Stimulated activated CD8-positive, alpha-beta memory T cell treated with anti-CD3 and anti-CD28 coated beads, Interleukin-2, amount 100 ng/mL, for 1 hour (primary cell): ENCODE measurements at places on chromosomes 2 and 18.
A peak's percentile ranks its signal among the peaks of the same experiment; 100 is the strongest.

DNA sequence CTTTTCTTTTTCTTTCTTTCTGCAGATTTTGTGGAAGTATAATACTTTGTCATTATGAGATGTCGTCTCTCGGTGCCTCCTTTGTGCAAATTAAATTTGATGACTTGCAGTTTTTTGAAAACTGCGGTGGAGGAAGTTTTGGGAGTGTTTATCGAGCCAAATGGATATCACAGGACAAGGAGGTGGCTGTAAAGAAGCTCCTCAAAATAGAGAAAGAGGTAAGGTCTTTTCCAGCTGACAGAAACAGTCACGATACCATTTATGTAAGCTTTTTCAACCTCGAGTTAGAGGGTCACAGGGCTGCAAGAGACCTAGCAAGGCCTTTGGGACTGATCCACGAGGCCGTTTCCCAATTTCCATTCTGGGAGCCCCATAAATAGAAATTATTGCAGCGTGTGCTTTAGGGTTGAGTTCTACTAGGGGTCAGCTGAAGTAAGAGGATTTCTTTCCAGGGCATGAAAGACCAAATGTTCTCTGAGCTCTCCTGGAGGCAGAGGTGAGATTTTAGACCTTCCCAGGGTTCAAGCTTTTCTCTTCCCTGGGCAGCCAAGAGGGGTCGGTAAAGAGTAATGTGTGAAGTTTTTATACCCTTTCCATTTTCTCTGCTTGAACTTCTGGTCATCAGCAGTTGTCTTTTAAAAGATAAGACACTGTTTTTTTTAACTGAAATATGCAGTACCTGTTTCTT lies 15.5 kb downstream of the MAP3K20 start:
- no peak for DNase-seq

- no peak for DNase-seq
Measured at GRCh38 chr2:129744649-129745048, 234.8 kb upstream of the RAB6C start.

- DNase-seq: no peak
Measured at GRCh38 chr2:135844301-135844895, 7.4 kb upstream of the LCT start.

GRCh38 chr2:135258193-135258592 lies 206.1 kb downstream of the RAB3GAP1 start:
- DNase-seq: no peak

DNA sequence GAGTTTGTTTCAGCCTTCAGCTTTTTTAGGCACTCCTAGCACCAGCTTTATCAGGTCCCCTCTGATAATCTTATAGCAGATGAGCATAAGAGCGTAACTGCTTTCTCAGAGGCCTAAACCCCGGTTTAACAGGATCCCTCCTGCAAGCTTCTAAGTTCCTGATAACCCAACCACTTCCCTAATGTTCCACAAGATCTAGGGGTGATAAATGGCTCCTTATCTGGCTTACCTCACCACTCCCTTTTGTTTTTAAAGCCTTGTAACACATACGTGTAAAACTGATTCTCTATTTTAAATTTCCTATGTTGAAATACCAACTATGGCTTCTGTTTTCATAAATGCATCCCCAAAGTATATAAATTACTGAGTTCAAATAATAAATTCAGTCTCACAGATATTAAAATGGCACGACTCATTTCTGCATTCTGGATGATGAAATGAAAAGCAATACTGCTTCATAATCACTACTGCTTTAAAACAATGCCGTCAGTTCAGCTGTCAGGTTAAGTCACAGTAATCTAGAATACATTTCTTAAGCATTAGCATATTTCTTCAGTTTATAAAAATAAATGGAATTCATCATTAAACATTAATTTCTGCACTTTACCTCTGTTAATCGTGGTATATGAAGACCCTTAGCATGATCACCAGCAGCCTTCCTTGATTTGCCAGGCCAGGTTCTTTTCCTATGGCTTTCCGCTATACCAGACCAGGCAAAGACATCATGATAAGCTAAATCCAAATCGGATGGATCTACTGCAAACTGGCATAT lies 126.3 kb downstream of the C2orf74 start:
- no peak for DNase-seq

DNA sequence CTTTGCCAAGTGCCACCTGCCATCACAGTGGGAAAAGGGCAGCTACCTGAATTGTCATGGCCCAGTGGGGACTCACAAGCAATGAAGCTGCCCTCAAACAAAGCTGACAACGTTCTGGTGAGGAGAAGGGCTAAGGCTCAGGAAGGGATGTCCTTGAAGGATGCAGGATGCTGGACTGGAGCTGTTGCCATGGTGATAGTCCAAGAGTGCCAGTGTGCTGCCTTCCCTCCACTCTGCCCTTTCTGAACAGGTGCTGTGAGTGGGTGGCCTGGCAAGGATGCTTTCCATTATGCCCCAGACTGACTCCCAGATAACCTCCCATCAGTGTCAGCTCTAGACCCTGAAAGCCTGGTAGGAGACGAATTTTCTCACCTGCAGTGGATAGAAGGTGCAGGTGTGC lies 137.8 kb upstream of the GYPC start:
- DNase-seq: no peak

DNA sequence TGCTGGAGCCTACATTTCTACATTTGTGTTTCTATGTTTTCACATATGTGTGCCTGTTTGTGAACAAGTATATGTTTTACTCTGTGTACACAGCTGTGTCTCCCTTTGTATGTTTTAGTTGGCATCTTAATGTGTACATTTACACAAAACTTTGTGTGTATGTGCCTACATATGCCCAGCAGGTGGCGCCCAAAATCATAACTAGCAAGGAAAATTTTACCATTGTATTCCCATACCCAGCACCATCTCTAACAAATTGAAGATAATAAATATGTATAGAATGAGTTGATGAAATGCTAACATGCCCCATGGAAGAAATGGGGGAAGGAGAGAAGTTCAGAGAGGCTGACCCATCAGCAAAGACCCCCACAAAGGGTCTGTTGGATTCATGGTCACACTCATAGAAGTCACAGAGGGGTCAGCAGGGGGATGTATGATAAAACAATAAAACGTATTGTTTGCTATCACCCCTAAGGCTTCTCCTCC lies 48.1 kb downstream of the PKDCC start:
- peak; percentile 50 for DNase-seq

GRCh38 chr2:96386470-96386869 lies 50.9 kb downstream of the NCAPH start:
- DNase-seq: no peak

DNA sequence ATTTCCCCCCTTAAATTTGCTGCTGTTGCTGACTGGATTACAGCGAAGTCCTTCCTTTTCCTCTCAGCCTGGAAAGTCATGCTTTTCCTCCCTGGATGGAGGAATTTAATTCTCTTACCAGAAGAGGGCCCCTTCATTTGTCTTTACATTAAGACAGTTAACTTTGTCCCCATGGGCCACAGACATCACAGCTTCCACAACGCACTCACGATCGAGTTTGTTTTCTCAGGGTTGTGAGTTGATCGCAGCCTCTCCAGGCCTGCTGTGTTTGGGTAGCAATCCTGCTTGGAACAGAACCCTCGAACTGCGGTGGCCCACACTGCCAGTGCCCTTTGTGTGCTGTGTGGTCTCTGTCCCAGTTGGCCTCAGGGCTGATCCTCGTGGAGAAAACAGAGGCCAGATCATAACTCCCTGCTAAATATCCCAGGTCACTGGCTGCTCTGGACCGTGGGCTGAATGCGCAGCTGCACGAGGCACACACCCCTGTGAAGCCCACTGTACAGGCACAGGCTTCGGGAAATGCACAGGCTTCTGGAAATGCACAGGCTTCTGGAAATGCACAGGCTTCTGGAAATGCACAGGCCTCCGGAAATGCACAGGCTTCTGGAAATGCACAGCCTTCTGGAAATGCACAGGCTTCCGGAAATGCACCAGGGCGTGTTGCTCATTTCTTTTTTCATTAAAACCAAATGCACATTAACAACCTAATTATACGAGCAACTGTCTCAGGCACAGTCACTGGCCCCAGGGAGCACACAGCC lies 2.2 kb upstream of the PDIA6 start:
- no peak for DNase-seq

GRCh38 chr2:45283764-45284620 lies 274.7 kb upstream of the SIX2 start:
- no peak for DNase-seq

DNA sequence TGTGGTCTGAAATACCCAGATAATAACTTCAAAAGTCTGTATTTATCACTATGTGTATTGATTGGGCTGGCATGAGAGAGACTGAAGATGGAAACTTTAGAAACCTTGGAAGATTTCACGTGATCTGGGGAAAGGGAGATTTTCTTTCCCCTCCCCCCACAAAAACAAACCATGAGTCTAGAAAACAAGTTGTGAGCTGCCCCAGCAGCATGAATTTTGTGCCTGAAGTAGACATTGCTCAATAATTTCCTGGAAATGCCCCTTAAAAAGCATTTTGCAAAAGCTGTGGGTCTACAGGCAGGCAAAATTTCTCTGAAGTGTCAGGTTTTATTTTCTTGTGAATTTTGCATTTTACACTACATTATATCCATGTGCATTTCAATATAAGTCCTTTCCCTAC lies 101.8 kb downstream of the ETAA1 start:
- DNase-seq: no peak

- no peak for DNase-seq
Measured at GRCh38 chr2:210443527-210443926, 33.0 kb downstream of the LANCL1 start.

DNA sequence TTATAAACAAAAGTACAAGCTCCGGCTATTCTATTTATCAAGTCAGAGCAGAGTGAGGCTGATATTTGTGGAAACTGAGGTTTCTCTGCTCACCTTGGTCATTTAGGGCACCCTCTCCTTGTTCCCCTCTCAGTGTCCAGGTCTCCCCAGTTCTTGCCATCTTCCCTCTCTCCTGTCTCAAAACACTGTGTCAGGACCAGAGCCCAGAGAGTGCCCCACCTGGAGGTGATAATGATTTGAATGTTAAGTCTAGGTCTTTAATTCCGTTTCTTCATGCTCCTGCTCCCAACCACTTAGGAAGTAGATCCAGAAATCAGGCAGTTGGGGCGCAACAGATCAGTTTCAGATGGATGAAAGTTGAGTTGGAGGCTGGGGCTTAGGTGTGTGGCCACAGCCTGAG lies 9.2 kb upstream of the ADCY3 start:
- DNase-seq: no peak

DNA sequence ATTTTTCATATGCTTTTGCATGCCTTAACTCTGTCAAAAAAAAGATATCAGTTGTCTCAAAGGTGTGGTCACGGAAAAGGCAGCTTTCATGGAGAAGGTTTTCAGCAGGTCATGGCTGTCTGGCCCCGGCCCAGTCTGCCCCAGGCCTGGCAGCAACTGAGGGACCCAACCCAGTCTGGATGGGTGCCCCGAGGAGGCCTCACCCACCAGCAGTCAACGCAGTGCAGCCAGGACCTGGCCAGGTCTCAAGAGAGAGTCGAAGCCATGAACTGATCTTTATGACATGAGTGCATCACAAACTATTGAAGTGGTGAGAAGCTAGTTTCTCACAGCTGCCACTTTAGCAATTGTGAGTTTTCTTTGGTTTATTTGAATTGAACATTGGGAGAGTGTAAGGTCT lies 7.9 kb downstream of the TUBB6 start:
- DNase-seq: no peak
